ENCODE measurements at places on chromosomes 6 and 20.
A peak's percentile ranks its signal among the peaks of the same experiment; 100 is the strongest.

DNA sequence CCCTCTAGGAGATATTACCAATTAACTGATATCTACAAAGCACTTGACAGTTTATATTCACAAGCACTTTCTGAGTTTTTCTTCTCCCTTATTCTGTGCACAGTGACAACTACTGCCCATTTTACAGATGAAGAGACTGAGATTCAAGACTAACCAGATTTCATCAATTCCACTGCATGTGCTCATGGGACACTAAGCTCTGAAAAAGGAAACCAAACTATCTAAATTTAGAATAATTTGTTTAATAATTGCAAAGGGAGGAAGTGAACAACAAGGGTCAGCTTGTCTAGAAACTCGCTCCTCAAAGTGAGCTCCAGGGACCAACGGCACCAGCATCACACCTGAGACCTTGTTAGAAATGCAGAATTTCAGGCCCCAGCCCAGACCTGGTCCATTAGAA lies 50.8 kb upstream of the MYLIP start:
- DNase-seq: no peak

DNA sequence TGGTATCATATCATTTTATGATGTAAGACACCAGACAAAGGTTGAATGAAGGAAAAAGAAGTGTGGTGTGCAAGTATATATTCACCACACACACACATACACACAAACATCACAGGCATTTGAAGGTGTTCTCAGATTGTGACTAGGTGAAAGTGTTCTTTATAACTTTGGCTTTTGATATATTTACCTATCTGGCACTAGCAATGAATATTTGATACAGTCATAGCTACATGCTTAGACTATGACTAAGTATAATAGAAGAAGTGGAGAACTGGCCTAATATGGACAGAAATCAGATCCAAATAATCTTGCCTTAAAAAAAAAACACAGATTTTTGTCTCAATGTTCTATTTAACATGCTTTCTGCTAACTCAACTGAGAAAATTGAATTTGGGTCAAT lies 809.9 kb downstream of the KIF16B start:
- DNase-seq: no peak

GRCh38 chr6:88377976-88378568 lies 211.9 kb upstream of the CNR1 start:
- no peak for DNase-seq

GRCh38 chr20:11544029-11544678 lies 373.5 kb upstream of the BTBD3 start:
- DNase-seq: peak; percentile 42

DNA sequence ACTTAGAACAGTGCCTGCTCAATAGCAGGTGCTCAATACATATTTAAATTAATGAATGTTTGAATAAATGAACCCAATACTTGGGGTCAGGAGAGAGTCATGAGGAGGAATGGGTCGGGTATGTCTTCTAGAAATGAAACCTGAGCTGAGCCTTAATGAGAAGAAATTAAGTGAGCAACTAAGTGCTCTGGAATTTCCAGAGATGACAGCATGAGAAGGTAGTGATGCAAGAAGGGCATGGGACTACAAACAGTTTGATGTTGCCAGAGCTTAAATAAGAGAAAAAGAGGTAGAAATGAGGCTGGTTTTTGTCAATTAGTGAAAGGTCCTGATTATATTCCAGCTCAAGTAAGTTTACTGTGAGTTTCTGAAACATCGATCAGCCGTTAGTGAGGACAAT lies 82.9 kb downstream of the PDE10A start:
- DNase-seq: no peak
